IPS DF 6.9 (cell line): ENCODE measurements at places on chromosomes 6 and 20.
A peak's percentile ranks its signal among the peaks of the same experiment; 100 is the strongest.

- DNase-seq, result no peak
Observed at GRCh38 chr20:1509237-1509636, 18.0 kb upstream of the SIRPB2 start.

DNA sequence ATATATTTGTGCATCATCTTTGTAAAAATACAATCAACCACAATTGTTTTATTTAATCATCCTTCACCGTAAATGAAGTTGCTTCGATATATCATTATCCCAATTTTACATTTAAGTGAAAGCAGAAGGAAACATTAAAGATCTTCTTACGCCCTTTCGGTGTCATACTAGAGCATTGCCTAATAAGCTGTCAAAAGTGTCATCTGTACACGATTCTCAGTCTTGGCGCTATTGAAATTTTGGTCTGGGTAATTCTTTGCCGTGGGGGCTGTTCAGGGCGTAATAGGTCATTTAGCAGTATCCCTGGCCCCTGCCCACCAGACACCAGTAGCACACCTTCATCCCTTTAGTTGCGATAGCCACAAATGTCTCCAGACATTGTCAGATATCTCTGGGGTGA, 40.4 kb upstream of the TMEM170B start:
- no peak for DNase-seq

- DNase-seq, result no peak
Observed at GRCh38 chr20:51488331-51488730, 54.2 kb downstream of the NFATC2 start.

- DNase-seq, result no peak
Observed at GRCh38 chr20:63831993-63832686, 1.1 kb upstream of the ZBTB46 start.

GRCh38 chr6:32182555-32182981, 1.5 kb downstream of the AGER start:
- DNase-seq, result no peak

- no peak for DNase-seq
Observed at GRCh38 chr6:30480536-30481156, 8.7 kb upstream of the HLA-E start.

GRCh38 chr6:41840326-41840725, 52.8 kb downstream of the TOMM6 start:
- DNase-seq, result no peak

DNA sequence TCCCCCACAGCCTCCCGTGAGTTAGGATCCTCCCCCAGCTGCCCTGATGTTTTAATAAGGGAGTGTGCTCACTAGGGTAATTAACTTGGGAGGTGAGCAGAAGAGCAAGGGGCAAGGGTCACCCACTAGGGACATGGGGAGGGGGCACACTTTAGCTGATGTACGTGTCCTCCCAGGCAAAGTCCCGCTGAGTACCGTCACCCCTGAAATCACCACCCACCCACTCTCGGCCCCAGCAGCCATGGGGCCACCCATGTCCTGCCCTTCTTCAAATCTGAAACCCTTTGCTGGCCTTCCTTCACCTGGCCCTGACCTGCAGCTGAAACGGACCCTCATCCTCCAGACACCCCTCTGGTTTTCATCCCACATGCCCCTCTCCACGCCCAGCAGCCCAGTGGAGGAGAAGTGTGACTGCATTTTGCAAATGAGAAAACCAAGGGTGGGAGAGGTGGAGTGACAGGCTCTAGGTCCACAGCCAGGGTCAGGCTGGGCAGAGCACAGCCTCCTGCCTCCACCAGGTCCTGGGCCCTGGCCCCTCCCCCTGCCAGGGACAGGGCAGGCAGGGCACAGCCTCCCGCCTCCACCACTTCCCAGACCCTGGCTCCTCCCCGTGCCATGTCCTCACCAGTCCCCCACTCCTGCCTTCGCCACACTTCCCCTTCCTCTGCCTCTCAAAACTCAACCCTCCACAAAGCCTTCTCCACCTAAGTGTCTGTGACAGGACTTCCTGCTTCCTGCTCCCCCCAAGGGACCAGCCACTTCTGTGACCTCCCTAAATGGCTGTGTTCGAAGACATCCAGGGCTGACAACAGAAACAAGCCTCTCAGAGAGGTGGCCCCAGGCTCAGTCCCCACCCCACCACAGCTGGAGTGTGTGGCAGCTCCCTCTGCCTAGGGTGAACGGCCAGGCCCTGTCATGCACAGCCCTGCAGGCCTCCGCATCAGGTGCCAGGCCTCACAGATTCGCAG, 15.1 kb downstream of the ACSS1 start:
- DNase-seq, result no peak

DNA sequence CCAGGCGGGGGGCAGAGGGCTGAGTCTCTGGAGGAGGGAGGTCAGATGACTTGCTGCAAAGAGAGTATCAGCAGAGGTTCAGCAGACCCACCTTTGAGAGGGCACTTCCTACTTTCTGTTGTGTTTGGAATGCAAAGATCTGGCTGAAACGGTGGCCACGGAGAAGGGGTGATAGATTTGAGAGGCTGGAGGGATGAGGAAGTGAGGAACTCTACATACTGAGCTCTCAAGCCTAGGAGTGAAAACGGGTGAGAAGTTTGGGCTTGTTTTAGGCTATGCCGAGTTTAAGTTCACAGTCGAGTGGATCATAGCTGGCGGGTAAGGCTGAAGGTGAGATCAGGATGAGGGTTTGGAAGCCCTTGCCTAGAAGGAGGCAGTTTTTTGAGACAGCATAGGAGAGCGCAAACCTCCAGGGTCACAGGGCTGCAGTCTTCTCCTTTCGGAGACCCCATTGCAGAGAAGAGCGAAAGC, 477 bp upstream of the ITPA start:
- no peak for DNase-seq

DNA sequence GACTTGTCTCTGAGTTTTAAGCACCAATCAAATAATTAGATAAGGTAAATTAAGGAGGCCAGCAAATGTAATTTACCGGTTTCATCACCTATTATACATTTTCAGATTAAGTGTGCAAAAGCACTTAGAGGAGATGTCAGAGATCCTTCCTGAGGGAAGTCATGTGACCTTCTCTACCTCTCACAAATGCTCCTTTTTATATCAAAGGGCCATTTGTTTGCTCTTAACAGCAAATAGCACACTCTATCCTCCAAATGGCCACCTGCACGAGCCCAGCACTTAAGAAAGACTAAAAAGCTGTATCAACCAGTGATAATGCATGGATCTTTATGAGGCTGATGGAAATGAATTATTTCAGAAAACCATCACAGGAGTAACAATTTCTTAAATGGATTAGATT, 149.4 kb downstream of the ELOVL4 start:
- no peak for DNase-seq

- no peak for DNase-seq
Observed at GRCh38 chr20:14266246-14266645, 71.2 kb downstream of the FLRT3 start.

DNA sequence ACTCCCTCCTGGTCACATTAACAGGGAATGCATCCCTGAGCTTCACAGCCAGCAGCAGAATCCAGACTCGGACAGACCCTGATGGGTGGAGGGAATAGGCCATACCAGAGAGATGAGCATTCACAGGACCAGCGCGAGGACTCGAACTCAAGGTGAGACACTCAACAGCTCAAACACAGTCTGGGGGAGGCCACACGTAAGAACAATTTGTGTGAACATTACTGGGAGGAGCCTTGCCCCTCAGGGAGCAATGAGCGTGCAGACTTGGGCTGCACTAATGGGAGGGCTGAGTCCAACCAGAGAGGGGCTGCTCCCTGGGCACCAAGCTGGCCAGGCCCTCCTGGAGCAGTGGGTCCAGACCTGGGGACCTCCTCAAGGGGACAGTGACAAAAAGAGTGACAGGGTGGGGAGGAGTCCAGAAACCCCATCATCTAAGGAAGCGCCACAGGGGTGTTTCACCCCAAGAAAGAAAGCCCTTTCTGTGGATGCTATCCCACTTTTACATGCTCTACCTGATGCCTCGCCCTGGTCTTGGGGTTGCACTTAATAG, 118.4 kb downstream of the MRPL14 start:
- no peak for DNase-seq

- no peak for DNase-seq
Observed at GRCh38 chr20:47543006-47543431, 41.3 kb downstream of the NCOA3 start.

DNA sequence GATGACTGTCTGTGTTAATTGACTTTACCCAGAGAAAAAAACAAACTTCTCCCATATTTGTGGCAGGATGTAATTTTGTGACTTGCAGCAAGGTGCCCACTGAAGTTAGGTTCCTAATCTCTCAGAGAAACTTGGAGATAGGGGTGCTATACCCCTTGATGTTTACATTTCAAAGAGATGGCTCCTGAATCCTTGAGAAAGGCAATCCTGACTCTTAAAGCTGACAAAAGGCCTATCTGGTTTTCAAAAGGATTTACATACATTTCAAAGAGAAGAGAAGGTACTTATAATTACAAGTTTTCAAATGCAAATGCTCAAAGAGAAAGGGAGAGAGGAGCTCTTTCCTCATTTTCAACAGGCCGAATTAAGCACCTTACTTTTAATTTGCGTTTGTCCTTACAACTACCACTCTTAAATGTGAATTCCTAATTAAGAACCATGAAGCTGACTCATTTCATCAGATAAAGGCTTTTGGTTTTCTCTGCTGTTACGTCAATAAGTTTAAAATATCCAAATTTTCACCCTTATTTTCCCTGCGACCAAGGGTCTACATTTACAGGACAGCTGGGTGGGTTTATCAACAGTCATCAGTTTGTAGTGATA, 711.8 kb upstream of the MAP3K7 start:
- DNase-seq, result peak; percentile 61

DNA sequence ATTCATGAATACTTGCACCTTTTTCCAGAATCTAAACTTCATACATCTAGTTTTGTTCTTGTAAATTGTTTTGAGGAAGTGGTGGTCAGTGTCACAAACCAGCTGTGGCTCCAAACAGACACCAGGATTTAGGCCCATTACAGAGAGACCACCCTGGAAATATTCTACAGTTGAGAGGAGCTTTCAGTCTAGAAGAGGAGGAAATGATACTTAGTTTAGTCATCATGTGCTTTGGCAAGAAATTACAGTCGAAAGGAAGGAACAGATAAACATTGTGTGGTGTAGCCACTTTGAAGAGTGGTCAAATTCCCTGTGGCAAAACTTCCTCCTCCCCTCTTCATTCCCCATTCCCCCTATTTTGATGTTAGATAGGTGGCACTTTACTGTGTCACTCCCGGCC, 15.7 kb downstream of the DCBLD1 start:
- no peak for DNase-seq

DNA sequence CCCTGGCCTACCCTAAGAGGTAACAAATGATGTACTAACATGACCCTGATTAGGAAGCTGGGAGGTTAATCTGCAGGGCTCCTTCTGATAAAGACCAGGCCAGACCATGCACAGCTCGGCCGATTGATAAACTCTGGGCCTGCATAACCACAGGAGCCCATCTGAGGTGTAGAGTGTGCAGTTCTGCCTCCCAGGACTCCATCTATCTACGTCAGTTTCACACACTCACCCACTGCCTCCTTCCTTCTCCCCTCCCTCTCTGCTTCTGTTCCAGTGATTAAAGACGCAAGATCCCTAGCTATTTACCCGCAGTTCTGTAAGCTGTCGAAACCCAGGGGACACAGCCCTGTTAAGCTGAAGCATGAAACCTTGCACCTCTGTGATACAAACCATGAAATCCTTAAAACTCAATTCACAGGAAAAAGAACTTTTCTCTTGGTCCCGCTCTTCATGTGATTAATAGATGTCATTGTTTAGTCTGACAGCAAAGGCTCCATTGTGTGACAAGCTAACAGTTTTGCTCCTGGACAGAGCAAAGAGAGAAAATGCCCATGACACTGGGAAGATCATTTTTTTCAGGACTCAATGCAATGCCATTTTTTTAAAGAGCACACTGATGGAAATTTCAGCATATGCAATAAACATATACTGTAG, 470.6 kb downstream of the MAFB start:
- no peak for DNase-seq

DNA sequence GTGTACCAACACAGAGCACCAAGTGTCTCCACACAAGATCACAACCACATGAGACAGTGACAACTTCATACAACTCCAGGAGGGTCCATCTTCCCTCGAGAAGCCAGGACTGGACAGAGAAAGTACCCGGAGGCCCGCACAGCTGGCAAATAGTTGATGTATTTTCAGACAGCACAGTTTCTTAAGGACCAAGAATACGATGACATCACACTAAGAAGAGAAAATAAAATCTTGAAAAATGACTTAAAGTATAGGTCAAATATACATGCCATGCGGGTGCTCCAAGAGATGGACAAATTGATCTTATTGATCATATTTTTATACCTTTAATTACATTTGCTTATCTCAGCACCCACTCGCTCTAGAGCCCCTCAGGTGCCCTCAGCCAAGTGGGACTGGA, 145.5 kb downstream of the RNASET2 start:
- DNase-seq, result no peak

DNA sequence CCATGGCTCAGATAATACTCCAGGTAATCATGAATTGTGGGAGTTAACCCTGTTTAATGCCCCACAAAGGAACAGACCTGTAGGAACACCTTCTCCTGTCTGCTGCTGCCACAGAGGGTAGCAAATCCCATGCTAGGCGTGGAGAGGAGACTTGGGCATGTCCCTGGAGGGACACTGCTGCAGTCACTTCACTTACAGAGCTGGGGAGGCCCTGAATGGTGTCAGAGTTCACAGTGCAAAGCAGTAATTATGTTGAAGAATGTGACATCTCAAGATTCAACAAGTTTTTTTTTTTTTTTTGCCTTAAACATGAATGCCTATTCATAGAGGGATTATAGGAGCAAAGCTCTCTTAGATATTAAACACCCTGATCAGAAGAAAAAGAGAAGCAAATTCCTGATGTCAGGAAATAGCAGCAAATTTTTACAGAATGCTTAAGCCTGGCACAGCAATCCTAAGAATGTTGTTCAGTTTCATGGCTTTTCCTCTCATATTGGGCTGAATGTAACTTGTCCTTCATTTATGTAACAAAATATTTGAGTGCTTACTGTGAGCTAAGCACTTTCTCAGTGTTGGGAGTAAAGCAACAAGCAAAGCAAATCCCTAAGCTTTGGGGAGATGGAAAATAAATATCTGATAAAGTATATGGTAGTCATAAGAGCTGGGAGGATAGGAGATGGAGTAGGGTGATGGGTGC, 45.0 kb downstream of the CARMIL1 start:
- DNase-seq, result no peak

GRCh38 chr20:38090061-38090460, 56.5 kb downstream of the RPRD1B start:
- DNase-seq, result no peak

- DNase-seq, result no peak
Observed at GRCh38 chr20:51930775-51931174, 128.5 kb upstream of the SALL4 start.

GRCh38 chr6:44923444-44923843, 404.7 kb upstream of the RUNX2 start:
- DNase-seq, result no peak

DNA sequence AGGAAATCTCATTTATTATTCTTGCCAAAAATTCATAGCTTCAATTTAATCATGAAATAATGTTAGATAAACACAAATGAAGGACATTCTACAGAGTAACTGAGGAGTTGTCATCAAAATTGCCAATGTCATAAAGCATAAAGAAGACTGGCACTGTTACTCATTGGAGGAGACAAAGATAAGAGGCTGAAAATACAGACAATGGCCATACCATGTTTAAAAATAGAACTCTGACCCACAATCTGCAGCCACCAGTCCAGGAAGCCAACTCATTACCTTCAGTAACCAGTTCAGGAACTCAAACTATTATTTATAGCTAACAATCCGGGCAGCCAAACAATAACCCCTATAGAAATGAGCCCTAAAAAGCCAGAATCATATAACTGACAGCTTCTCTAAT, 795.6 kb downstream of the TENT5A start:
- no peak for DNase-seq

GRCh38 chr20:54344832-54345231, 130.6 kb upstream of the DOK5 start:
- no peak for DNase-seq
